ENCODE measurements at places on chromosomes 2 and 18.

- DNase-seq = no peak
Observed at GRCh38 chr2:33589444-33589843, 9.7 kb downstream of the FAM98A start.

- no peak for DNase-seq
Observed at GRCh38 chr2:439077-439476, 151.2 kb upstream of the ALKAL2 start.

- no peak for DNase-seq
Observed at GRCh38 chr2:98823196-98824170, 92.6 kb upstream of the MGAT4A start.

DNA sequence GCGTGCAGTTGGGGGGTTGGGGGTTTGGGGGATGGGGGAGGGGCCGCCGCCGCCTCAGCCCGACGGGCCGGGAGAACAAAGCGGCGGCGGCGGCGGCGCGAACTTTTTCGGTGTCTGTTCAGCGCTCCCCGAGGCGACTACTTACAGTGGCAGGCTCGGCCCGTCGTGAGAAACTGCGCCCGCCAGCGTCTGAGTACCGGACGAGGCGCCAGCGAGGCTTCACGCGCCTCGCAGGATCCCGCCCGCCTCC, 172 bp downstream of the PRKD3 start:
- DNase-seq = peak; percentile 53

GRCh38 chr18:3207565-3207964, 12.2 kb downstream of the MYOM1 start:
- peak; percentile 3 for DNase-seq

All from HFFc6 (cell line).